GF-D8 (cell line): ENCODE measurements at places on chromosomes 4 and X.

GRCh38 chrX:154357205-154357604, 17.2 kb downstream of the FLNA start:
- no peak for DNase-seq

GRCh38 chr4:117515921-117516320, 430.5 kb upstream of the TRAM1L1 start:
- no peak for DNase-seq

GRCh38 chr4:30718021-30718542, 2.1 kb upstream of the PCDH7 start:
- no peak for DNase-seq

- DNase-seq: no peak
Observed at GRCh38 chr4:176185051-176185450, 10.3 kb downstream of the SPATA4 start.
